ENCODE measurements at places on chromosomes 4 and X.

DNA sequence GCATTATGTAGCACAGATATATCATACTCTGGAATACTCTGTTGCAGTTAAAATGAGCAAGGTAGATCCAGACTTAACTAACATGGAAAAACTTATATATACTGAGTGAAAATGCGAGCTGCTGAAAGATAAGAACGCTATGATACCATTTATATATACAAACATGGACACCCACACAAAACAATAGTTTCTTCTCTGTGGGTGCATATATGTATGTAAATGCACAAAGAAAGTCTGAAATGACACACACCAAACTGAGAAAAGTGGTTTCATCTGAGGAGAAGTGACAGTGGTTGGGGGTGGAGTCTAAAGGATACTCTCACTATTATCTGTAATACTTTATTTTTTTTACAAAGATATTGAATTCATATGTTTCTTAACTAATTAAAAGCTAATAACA, 12.2 kb upstream of the FGF2 start:
- DNase-seq: no peak

DNA sequence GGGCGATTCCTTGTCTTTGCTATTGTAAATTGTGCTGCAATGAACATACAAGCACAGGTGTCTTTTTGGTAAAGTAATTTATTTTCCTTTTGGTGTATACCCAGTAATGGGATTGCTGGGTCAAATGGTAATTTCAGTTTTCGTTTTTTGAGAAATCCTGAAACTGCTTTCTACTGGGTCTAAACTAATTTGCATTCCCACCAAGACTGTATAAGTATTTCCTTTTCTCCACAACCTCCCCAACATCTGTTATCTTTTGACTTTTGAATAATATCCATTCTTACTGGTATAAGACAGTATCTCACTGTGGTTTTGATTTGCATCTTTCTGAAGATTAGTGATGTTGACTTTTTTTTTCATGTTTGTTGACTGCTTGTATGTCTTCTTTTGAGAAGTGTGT, 2506.0 kb downstream of the PCDH7 start:
- DNase-seq: no peak

DNA sequence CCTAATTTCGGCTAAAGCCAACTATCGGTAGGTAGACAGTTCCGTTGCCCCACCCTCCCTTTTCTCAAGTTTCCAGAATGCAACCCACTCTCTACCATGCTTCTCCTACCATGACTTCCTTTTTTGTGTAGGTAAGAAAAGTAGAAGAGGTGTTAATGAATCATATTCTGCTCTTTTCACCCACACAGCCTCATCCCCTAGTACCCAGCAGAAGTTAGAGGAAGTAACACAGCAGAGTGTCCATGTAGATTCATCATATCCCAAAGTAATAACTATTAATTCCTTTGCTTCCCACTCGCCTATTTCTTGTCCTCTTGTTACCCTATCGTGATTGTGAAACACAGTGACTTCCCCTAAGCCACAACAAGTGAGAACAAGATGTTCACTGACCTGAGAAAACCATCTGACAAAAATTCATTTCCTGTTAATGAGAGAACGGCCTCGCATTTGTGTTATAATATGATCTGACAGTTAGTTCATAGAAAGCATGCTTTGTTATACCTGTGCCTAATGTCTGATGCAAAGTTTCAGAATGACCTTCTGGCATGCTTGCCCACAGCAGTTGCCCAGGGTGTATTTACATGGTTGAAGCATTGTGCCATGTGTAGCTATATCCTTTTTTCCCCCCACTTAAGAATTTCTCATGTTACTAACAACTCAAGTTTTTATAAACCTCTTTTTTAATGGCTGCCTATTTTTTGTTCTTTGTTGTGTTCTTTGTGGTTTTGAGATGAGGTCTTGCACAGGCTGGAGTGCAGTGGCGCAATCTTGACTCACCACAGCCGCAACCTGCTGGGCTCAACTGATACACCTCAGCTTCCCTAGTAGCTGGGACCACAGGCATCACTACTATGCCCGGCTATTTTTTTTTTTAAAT, 185.6 kb downstream of the RAP1GDS1 start:
- peak; percentile 2 for DNase-seq

GRCh38 chrX:154696676-154697045, 43.3 kb upstream of the CTAG2 start:
- no peak for DNase-seq

- no peak for DNase-seq
Measured at GRCh38 chrX:69028006-69028760, 137.1 kb downstream of the PJA1 start.

DNA sequence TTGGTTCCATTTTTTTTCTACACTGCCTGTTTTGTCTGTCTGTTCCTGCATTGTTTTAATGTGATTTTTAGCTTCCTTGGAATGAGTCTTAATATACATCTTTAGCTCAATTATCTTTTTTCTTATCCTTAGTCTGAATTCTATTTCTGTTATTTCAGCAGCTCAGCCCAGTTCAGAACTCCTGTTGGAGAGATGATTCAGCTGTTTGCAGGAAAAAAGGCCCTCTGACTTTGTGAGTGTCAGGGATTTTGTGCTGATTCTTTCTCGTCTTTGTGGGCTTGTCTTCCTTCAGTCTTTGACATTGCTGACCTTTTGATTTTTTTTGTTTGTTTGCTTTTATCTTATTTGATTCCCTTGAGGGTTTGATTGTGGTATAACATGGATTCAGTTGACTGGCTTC, 343.2 kb upstream of the TRAM1L1 start:
- no peak for DNase-seq

DNA sequence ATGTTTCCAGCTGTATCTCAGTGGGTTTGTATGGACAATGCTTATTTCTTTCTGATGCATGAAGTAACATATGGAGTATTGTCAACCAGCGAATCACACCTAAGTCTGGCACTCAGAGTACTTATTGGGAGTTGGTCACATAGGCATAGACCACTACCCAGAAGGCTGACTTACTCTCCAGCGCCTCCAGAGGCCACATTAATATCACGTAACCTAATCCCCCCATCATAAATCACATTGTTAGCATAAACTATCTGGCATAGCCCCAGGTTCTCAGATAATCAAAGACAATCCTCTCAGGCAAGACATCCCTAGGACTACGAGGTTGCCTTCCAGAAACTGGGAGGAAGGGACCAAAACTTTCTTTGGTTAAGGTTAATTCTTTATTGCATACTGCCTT, 560.5 kb upstream of the PABPC4L start:
- no peak for DNase-seq

DNA sequence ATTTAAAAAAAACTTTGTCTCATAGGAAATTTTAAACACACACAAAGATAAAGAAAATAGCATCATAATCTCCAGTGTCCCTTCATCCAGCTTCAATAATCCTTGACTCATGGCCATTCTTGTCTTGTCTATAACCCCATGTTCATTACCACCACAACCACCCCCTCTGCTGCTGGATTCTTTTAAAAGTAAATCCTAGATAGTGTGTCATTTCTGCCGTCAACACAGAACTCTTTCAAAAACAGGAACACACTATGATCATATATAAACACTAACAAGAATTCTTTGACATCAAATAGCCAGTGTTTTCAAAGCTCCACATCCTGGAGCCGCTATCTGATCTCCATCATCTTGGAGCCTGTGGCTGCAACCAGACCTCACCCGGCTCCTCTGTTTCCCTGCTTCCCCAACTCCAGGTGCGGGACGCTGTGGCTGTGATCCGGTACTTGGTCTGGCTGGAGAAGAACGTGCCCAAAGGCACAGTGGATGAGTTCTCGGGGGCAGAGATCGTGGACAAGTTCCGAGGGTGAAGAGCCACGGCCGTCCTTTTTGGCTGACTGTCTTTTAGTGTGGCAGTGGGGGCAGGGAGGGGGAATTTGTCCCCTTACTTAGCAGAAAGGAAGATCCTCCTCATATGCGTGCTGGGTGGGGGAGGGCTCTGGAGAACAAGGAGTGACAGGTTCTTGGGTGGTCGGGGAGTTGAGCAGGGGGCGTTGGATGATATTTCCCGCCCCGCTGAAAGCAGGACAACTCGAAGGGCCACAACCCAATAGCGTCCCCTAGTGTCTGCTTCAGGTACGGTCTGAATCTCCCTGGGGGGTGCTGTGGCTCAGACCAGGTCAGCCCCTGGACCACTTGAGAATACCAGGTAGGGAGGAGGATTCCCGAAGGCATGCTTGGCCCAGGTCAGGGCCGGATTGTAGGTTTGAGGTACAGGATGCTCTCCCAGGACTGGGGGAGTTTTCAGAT, 15.6 kb downstream of the XPNPEP2 start:
- no peak for DNase-seq

GRCh38 chr4:169841776-169842175, 84.0 kb upstream of the HPF1 start:
- DNase-seq: no peak

- peak; percentile 21 for DNase-seq
Measured at GRCh38 chrX:155612312-155613224, at the start of gene TMLHE. TMLHE (minus strand) TSS chrX:155612952; CDS start chrX:155545276, 67,676 bp downstream.

GRCh38 chr4:845233-845835, 19.4 kb upstream of the CPLX1 start:
- DNase-seq: no peak

- DNase-seq: no peak
Measured at GRCh38 chr4:183072176-183072575, 26.9 kb upstream of the WWC2 start.

DNA sequence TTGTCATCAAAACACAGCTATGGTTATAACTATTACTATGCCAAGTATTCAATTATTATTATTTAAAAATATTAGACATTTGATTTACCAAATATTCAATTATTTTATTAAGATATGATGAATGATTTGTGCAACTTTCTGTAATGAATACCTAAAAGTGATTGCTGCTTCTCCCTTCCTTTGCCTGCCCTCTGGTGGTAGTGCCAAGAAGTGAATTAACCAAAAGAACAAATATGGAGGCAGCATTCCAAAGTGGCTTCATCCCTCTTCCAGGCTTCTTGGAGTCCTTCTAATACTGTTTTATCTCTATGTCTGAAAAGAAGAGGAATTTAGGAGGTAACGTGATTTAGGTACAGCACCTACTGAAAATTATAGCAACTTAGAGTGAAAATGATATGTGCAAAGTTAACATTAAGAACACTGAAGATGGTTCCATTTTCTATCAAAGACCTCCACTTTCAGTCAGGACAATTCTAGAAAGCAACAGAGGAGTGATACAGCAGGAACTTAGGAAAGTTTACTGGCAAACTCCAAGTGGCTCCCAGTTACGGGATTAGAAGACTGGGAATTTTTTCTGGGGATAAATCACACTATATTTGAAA, 43.0 kb downstream of the ENPEP start:
- DNase-seq: no peak

GRCh38 chrX:11259437-11259836, 33.8 kb upstream of the AMELX start:
- DNase-seq: no peak

- no peak for DNase-seq
Measured at GRCh38 chr4:11132478-11132877, 296.2 kb downstream of the HS3ST1 start.

GRCh38 chrX:110992611-110993010, 103.4 kb upstream of the PAK3 start:
- DNase-seq: no peak

GRCh38 chr4:150656891-150657290, 74.9 kb downstream of the MAB21L2 start:
- DNase-seq: no peak

DNA sequence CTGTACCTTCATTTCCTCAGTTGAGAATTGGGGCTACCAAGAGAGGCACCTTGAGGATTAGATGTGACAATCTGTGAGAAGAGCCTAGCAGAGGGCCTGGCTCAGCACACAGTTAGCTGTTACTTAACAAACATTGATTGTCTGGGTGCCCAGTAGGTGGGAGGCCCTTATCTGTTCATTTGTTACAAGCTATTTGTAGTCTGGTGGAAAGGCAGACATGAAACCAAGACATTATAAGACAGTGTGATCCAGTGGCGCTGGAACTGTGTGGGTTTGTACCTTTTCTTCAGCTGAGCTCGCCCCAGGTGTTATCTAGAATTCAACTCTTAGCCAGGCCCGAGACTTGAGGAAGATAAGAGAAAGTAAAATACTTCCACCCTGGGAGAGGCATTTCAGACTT, 16.9 kb downstream of the AKAP4 start:
- no peak for DNase-seq

DNA sequence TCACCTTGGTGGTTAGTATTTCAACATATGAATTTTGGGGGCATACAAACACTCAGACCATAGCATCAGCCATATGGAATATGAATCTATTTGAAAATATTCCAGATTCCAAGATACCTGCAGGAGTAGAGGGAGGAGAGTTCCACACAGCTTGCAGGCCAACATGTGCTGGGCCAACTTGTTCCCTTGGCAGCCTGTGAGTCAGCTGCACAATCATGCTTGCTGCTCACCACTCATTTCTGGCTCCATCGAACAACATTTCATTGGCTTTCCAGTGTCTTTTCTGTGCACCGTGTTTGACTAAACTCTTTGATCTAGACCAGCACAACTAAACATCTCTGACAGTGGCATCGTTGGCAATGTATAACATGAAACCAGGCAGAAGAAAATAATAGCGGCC, 282.5 kb upstream of the RASGEF1B start:
- DNase-seq: no peak

DNA sequence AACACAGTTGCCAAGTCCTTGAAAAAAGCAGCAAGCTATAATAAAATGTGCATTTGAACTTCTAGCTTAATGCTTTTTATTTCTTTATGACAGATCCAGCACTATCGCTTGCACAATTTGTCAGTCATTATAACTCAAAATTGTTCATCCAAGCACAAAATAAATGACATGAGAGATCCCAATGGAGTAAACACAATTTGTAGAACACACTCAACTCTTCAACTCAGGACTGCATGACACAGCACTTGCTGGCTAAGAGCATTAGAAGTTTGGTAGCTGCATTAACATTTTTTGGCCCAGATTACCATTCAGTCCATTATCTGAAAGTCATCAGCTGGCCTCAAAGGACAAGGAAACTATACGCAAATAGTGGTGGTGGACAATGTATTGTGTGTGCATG, 530.1 kb downstream of the INPP4B start:
- DNase-seq: no peak

GRCh38 chrX:103363046-103363445, 6.7 kb downstream of the TCEAL9 start:
- DNase-seq: no peak

DNA sequence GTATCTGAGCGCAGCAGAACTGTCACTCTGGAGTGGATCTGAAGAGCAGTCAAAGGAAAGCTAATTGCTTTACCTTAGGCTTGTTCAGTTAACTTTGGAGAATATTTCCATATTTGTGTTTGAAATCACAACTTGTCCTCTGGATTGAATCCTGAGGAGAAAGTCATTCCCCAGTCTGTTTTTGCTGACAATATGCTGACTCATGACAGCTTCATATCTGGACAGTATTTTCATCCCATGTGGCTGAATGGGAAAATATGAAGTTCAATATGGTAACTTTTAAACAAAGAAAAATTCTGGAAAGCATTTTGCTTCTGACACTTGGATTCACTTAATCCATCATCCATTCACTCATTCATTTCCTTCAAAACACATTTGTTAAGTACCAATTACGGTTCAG, 46.3 kb upstream of the MAGEC3 start:
- no peak for DNase-seq

DNA sequence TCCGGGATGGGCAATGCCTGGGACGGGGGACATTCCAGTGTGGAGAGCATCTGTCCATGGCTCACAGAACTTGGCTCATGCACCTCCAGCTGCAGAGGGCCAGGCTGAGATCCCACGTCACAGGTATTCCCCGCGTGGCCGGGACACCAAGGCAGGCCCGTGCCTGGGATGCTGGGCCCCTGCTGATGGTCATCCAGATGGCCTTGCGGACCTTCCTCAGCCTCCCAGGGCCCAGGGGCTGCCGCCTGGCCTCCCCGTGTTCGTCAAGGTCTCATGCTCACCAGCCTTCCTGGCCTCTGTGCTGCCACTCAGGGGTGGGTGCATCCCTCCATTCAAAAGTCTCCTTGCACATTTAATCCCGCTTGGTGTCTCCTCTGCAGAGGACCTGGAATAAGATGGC, 40.9 kb upstream of the LRPAP1 start:
- no peak for DNase-seq
